ENCODE measurements at places on chromosomes 11 and 22.

GRCh38 chr11:65720211-65720934 is at the start of gene RNASEH2C:
Gene RNASEH2C, minus strand, starts transcription at chr11:65720798. Its CDS starts 40 bp downstream, at chr11:65720758.
- DNase-seq: peak; percentile 87

- no peak for DNase-seq
These were observed 46.5 kb upstream of the CCND1 start for GRCh38 chr11:69594481-69594880.

DNA sequence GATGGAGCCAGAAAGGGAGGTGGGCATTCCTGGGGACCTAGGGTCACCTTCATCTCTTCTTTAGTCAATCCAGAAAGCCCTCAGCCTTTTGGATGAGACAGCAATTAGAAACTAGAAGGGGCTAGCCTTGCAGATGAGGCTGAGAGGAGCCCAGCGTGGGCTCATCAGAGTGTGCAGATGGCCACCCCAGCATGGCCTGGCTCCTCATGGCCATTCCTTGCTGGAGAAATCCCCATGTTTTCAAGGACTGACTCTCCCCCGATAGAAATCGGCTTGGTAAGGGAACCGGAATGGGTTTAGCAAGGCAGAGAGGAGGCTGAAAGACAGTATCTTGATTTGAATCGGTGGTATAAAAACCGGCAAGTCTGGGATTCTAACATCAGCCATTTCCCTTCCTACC is 274.6 kb downstream of the BUD13 start:
- DNase-seq: no peak

DNA sequence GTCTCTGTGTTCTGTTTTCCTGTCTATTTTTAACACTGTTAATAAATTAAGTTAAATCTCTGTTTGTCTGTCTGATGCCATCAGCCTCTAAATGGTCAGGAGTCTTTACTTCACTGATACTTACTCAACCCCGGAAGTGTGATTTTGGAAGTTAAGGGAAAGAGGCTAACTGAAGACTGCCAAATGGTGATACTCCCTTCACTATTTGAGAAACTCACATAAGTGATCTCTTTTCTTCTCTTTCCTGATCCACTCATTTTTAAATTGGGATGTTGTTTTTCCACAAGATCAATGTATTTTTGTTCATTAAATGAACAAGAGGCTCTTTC is 389 bp upstream of the CASP12 start:
- no peak for DNase-seq

DNA sequence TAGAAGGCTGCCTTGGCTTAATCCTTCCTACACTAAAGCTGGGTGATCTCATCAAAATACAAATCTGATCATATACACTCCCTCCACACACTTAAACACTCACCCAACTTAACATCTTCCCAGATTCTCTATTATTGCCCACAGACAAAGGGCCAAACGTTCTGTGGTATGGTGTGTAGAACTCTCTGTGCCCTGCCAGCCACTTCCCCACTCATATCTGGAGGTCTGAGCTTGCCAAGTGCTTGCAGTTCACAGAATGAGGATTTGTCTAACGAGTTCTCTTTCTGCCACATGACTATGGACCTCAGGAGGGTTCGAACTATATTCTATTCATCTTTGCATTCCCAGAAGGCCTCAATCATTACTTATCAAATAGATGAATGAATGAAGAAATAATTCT is 77.6 kb downstream of the MPPED2 start:
- no peak for DNase-seq

DNA sequence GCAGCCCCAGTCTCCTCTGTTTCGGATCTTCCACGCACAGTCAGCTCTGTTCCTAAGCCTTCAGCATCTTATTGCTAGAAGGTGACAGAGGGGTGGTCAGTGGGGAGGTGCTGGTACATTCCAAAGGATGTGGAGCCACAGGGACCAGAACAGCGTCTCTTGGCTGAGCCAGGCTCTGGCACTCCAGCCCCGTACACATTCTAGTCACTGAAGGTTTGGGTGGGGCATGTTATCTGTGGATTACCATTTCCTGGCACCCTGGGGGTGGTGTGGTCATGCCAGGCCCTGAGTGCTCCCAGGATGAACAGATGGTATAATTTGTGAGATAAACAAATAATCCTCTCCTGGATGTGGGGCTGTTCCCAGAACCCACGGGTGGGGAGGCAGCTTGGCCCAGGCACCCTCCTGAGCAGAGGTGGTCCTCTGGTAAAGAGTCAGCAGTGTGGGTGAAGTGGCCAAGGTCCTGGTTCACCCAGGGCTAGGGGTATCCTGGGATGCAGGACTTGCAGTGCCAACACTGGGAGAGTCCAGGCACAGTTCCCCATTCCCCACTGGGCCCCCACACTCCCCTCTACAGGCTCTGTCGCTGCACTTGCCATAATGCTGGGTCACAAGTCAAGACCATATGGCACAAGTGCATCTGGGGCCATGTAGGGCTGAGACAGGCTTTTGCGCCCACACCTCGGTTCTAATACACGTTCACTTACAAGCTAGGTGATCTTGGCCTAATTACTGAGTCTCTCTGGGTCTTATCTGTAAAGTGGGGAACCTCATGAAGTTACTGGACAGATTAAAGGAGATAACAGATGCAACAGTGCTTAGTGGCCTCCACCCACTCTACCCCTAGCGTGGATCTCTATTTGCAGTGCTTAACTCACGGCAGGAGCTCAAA is 33.0 kb downstream of the DKK3 start:
- peak; percentile 55 for DNase-seq

GRCh38 chr11:2741006-2741376 is 41.2 kb upstream of the KCNQ1OT1 start:
- no peak for DNase-seq

- no peak for DNase-seq
These were observed 19.1 kb upstream of the KCNQ1OT1 start for GRCh38 chr11:2718817-2719438.
